ENCODE measurements at places on chromosomes 2 and 18.
A peak's percentile ranks its signal among the peaks of the same experiment; 100 is the strongest.

GRCh38 chr2:15933184-15933845 is 7.0 kb upstream of the MYCN start:
- DNase-seq: no peak

DNA sequence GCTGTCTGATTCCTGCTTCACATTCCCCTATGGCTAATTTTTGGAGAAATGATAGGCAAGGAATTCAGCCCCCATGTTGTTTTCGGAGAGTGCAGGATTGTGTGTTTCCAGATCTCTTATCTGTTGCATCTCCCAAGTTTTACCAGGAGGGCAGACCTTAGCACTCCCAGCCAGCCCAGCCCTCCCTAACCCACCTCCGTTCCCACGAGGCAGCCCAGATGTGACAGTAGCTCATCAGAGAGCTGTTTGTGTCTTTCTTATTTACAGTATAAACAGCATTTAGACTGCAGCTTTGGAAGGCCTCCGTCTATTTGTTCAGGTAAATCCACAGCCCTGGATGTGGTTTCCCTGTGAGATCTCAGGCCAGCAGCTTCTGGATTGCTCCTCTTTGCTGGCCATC is 91.6 kb downstream of the THNSL2 start:
- DNase-seq: no peak

DNA sequence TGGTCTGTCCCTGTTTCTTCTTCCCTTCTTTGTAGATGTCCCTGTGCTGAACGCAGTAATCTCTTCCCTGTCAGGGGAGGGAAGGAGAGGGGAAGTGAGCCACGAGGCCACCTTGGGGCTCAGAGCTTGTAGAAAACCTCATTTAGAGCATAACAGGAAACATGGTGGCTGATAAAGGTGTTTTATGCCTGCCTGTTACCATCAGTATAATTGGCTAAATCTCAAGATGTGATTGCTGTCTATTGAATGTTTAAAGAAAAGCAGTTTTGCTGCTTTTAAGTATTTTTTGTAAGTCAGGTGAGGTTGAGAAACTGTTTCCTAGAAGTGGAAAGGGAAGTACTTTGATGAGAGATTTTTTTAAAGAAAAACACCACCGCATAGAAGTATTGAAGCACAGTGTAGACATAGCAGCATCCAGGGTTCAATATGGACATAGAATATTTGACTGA is 59.7 kb upstream of the PDK1 start:
- DNase-seq: no peak

DNA sequence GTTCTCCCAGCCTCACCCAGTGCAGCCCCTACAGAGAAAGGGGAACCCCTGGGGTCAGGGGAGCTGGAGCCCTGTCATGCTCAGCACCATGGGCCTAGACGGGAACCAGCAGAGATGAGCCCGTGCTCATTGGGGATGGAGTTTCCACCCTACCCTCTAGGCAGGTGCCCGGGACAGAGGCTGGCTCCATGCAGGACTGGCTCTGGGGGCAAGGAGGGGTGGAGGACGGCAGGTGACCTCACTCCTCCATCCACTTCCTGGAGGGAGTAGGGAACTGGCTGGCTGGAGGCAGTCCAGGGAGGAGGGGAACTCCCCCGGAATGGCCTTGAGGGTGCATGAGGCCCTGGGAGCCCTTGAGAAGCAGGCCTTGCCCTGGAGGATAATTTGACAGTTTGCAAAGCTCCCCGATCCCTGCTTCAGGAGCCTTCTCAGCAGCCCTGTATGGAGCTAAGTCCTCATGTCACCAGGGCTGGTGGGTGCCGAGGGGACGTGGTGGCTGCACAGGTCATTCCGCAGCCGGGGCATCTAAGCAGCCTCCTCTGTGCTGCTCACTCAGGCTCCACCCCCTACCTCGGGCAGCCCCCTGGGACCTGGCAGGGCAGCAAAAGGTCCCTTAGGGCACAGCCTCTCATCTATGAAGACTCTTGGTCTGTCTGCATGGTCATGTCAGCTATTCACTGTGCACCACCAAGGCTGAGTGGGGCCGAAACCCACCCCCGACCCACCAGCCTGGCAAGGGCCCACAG is 2.1 kb downstream of the NEURL3 start:
- DNase-seq: no peak

- DNase-seq: no peak
Measured at GRCh38 chr2:29659178-29659577, 262.2 kb downstream of the ALK start.

- DNase-seq: no peak
Measured at GRCh38 chr2:74183878-74184277, 5.2 kb upstream of the MOB1A start.

DNA sequence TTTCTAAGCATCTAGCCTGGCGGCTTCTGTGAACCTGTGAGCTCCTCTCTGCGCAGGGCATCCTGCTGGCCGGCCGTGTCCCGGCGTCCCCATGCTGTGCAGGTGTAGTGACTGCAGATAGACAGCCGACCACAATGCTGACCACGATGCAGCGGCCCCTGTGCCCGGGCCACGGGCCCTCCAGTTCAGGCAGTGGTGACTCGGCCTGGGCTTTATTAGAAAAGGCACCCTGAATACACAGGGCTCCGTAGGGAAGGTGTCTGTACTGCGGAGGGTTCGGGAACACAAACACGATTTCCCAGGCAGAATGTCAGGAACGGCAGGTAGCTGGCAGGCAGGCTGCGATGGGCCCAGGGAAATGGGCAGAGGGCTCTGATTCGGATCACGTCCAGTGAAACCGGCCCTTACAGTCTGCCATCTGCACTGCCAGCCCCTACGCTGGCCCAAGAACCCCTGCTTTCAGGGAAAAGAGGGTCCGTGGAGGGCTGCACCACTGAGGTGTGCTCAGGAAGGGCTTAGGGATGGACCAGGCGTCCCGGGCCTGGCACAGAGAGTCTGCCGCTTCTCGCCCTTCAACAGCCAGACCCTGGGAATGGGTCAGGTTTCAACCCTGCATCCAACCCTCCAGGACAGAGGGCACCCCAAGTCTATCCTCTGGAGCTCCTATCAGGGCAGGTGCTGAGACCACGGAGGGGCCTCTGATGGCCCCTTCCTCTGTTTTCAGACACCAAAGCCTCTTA is 196.5 kb downstream of the HDAC4 start:
- DNase-seq: no peak

- no peak for DNase-seq
Measured at GRCh38 chr2:100862081-100862480, 42.1 kb downstream of the NPAS2 start.

DNA sequence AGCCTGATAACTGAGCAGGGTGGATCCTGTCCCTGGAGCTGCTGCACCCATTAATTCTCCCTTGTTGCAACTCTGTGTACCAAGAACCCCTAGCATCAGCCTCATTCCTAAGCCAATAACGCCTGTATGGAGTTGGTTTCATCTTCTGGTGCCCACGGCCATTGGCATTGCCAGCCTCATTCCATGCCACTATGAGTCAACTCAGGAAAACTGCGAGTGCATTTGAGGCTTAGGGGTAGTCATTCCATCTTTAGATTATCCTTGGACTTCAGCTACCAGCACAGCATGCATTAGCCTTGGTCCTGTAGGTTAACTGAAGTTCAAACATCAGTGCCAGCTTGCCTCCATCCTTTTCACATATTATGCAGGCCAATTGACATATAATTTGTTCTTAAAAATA is 1.4 kb upstream of the TRIM54 start:
- no peak for DNase-seq

DNA sequence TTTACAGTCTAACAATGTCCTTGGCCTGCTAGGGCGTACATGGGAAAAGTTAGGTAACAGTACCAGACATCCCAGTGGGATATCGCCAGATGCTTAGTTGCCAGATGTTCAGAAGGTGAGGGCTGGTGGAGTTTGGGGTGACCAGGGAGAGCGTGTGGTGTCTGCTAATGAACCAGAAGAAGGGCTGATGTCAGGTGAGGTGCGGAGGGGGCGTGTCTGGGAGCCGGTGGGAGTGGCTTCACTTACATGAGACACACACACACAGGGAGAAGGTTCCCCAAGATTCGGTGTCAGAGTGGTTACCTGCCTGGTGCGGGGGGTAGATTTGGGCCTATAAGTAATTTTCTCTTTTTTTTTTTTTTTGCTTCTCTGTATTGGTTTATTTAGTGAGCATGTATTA is 12.2 kb downstream of the RAB31 start:
- DNase-seq: no peak

DNA sequence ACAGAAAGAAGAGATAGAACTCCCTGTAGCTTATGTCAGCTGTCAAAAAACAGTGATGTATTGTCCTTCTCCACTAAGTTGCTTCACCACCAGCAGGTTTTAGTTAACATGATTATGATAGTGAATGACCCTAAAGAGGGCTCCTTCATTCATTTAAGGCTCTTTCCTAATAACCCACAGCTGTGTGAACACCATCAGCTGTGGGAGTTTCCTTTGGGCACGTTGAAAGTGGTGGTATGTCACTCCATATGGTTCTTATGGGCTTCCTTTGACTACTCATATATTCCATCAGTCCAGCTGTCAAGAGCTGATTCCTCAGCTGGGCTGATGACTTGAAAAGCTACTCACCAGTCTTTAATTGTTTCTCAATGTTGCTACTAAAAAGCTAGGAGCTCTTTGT is 210.3 kb downstream of the UBE2E3 start:
- DNase-seq: no peak

- peak; percentile 90 for DNase-seq
Measured at GRCh38 chr18:12038639-12039539, 54.8 kb upstream of the ANKRD62 start.

GRCh38 chr2:240814946-240815760 is 4.9 kb downstream of the KIF1A start:
- DNase-seq: no peak

DNA sequence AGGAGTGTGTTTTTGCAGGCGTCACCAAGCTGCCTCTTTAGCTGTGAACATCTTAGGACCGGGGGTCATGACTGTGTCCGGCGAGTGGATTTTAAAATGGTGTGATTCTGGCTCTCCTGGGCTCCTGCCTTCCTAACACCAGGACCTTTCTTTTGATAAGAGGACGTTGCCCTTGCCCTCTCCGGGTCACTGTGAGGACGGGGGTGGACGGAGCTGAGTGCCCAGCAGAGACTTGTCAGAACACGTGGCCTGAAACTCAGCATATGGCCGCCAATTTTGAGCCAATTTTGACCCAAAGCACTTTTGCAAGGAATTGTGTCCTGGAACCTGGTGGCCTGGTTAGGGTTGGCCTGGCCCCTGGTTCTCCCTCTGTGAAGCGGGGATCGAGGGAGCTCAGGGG is 40.2 kb downstream of the RTP5 start:
- DNase-seq: no peak

DNA sequence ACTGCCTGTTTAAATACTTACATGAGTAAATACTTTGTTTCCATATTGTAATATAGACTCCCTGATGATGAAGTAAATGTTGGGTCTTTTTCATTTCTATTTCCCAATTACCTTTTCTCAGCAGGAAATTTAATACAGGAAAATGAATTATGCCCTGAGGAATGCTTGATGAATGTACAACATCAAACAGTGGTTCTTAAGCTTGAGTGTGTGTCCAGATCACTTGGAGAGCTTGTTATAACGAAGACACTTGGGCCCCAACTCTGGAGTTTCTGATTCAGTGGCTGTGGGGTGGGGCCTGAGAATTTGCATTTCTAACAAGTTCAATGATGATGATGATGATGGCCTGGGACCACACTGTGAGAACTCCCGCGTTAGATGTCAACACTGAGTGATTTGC is 7.1 kb upstream of the ME2 start:
- no peak for DNase-seq

DNA sequence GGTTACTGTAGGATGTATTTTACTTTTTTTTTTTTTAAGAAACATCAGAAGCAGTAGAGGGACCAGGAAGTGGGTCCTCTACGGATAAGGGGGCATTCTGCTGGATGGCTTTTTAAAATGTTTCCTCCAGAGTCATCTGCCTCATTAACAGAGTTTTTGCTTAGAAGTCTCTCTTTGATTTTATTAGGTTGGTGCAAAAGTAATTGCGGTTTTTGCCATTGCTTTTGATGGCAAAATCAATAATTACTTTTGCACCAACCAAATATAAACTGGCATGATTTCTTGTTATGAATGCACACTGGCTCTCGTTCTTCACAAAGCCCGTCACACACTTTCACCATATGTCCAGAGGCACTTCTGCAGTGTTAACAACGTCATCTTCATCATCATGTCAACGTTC is 68.5 kb upstream of the FAM237A start:
- DNase-seq: no peak

GRCh38 chr2:246489-247144 is 17.2 kb downstream of the SH3YL1 start:
- peak; percentile 26 for DNase-seq

DNA sequence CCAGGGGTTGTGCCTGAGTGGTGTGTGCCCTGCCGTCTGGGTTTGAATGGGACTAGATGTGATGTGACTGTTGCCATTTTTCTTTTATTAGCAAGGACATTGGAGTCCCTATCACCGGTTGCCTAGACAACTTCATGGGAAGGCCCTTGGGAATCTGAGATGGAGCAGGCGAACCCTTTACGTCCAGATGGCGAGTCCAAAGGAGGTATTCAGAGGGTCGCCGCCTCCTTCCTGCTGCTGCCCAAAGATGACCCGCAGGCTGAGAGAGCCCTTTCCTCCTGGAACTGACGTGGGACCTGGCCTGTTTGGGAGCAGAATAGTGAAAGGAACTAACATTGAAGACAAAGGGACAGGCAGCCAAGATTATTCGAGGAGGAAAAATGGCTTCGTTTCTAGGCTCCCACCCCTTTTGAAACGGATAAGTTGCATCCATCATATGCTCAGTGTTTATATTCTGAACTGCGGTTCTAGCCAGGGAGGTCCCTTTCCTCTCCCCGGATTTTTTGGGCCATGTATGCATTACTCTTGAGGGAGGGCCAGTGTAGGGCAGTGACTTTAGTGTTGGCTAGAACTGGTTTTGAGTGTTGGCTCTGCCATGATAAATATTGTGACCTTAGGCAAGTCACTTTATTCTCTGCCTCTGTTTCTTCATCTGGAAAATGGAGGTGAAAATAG is 673 bp downstream of the CENPO start:
- peak; percentile 19 for DNase-seq

DNA sequence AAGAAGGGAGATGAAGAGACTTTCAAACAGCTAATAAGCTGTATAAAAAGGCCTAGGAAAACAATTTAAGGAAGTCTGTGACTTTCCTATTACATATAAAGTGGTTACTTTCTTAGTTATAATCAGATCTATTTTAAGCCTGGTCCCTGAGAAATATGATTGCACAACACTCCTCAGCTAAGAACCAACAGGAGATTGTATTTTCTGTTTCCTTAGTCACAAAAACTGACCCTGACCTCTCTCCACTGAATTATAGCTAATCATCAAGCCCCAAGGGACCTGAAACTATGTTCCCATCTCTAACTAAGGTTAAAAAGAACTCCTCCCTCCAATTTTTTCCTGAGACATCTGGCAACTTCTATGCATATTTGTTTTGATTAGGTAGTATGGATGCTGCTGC is 106.9 kb downstream of the ROCK1 start:
- no peak for DNase-seq

- DNase-seq: no peak
Measured at GRCh38 chr2:43075054-43075593, 151.3 kb downstream of the ZFP36L2 start.

- no peak for DNase-seq
Measured at GRCh38 chr2:7007846-7008741, 90.9 kb downstream of the RNF144A start.

- no peak for DNase-seq
Measured at GRCh38 chr18:35745814-35746213, 164.3 kb downstream of the GALNT1 start.

GRCh38 chr18:74774486-74774885 is 176.8 kb downstream of the ZNF407 start:
- no peak for DNase-seq

- DNase-seq: no peak
Measured at GRCh38 chr18:3345885-3346284, 84.0 kb downstream of the MYL12B start.
